ENCODE measurements at places on chromosomes 1 and 21. TPM values are rescaled to one million over a fixed set of nuclear protein-coding genes. Genes with fewer than 3 reads are reported as not detected.

GRCh38 chr1:42926235-42926878, 32.3 kb downstream of the SLC2A1 start:
- DNase-seq: no peak

DNA sequence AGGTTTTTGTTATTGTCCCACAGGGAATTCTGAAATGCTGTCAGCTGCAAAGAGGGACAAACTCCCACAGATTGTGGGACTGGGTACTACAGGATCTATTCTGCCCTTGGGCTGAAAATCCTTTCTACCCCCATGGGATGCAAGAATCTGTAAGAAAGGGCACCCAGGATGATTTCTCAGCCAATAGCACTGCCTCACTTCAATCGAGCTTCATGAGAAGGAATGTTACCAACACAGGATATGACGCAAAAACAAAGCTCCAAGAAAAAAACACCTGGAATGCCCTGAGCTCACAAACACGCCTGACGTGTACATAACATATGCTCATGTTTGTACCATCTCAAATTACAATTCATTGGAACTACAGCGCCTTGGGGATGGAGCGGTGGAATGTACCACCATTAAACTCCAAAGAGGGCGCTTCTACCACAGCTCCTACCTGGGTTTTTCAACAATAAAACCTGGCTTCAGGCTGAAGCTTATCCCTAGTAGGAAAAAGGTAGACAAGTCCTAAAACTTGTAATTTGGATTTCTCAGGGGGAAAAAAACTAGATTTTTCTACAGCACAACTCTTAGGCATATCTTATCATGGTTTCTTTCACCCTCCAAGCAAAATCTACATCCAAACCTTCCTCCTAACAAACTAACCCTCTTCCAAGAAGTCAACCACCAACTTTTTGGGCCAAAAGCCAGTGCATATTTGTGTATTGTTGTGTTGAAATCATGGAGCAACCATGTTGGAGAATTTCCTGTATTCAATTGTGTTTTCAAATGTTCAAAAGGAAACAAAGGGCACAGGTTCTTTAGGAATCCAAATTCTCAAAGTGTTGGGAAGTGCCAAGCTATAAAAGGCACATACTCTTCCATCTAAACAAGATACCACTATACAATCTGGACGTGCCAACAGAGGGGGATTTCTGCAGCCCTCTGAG, 78.9 kb downstream of the TGFBR3 start:
- DNase-seq: no peak

PRAMEF8 gene
- total RNA-seq: not detected

- DNase-seq: no peak
These were observed 452.6 kb upstream of the NR5A2 start for GRCh38 chr1:199574950-199575349.

GRCh38 chr1:202281316-202282024, 60.3 kb downstream of the UBE2T start:
- DNase-seq: no peak

DNA sequence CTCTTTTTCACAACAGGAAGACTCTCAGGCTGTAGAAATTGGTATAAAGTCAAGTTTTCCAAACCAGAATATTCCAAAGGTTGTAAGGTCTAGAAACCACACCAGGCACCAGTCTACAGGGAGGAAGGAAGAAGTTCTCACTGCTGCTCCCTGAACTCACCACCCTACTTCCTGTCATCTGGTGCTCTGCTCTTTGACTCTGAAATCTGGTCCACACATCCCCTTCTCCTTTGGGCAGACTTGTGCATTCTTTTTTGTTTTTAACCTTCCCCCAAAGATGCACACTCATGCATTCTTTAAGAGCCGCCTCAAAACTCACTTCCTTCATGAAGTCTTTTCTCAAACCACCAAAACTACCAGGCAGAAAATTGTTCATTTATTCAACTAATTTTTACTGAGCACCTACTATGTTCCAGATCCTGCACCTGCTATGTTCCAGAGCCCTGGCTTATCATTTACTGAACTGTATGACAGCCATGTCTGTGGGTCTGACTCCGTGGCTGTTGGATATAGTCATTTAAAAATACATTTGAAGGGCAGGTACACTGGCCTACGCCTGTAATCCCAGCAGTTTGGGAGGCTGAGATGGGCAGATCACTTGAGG, 30.1 kb upstream of the EPS15 start:
- DNase-seq: no peak

PTPN22 gene
- total RNA-seq: 0.07 TPM

SLX9 gene
- 52.1 TPM for total RNA-seq

GBP5 gene
- not detected for total RNA-seq

NIBAN1 gene
- 26.2 TPM for total RNA-seq

USH2A gene
- total RNA-seq: not detected

C1orf210 gene
- 2.5 TPM for total RNA-seq

CLSTN1 gene
- total RNA-seq: 87.5 TPM
